ENCODE measurements at places on chromosomes 3 and 15. TPM values are rescaled to one million over a fixed set of nuclear protein-coding genes. Genes with fewer than 3 reads are reported as not detected.

DNA sequence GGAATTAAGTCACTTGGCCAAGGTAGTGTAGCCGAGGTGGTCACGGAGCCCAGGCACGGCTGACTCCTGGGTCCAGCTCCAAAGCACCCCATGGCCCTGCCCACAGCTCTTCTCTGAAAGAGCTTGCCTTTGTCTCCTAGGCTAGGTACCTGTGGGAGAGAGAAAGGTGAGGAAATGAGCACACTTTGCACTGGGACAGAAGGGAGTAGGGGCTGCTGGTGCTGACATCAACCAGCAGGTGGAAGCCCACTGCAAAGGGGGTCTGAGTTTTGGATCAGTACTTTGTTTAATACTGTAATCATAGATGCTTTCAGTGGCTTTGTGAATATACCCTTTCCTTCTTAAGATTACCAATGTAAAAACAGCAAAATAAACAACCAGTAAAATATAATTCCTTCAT lies 128.3 kb upstream of the EIF1B start:
- DNase-seq: no peak

GRCh38 chr3:154753101-154753500 lies 323.1 kb upstream of the GPR149 start:
- DNase-seq: no peak

DNA sequence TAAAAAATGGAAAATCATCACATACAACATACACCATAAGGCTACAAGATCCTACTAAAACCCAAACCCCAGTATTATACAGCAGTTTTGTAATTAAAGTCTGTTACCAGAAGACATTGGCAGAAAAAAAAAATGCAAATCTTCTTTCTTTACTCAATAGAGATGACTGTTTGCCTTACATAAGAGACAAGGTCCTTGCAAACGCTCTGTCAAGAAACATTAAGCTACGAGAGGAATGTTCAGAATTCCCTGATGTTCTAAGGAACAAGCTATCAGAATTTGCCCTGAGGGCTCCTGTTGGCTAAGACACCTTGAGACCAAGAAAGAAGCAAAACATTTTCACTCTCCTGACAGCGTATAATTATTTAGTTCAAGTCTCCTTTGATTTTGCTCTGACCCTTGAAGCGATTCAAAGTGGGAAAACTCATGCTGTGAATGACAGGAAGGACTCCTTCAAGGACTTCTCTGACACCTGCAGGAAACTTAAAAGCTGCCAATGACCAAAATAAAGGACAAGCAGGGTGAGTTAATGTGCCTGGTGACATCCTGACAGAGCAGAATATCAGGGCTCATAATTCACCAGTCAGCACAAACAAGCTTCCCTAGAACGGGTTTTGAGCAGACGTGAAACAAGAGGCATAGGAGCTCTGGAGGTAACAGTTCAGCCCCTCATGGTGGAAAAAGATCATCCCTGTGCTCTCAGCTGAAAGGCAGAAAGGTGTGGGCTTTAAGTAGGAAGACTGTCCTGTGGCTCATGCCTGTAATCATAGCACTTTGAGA lies 2.5 kb downstream of the SCAMP2 start:
- DNase-seq: no peak

DNA sequence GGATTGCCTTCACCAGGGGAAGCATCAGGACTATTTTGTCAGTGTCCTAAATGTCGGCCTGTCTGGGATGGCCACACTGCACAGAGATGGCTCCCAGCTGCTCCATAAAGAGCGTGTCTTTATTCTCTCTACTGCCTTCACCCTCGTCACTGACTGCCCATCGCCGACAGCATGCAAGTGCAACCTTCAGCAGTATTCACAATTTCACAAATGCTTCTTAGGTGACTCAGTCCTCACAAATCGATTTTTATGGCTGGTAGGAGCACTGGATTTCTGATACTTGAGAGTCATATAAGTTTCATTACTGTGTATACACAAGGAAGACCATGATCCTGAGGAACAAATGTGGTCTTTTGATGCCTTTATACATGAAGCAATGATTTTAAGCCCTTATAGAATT lies 1.1 kb upstream of the SSUH2 start:
- DNase-seq: no peak

- no peak for DNase-seq
Measured at GRCh38 chr3:33067484-33067883, 29.5 kb downstream of the GLB1 start.

TLR9 gene
- total RNA-seq: not detected

DNA sequence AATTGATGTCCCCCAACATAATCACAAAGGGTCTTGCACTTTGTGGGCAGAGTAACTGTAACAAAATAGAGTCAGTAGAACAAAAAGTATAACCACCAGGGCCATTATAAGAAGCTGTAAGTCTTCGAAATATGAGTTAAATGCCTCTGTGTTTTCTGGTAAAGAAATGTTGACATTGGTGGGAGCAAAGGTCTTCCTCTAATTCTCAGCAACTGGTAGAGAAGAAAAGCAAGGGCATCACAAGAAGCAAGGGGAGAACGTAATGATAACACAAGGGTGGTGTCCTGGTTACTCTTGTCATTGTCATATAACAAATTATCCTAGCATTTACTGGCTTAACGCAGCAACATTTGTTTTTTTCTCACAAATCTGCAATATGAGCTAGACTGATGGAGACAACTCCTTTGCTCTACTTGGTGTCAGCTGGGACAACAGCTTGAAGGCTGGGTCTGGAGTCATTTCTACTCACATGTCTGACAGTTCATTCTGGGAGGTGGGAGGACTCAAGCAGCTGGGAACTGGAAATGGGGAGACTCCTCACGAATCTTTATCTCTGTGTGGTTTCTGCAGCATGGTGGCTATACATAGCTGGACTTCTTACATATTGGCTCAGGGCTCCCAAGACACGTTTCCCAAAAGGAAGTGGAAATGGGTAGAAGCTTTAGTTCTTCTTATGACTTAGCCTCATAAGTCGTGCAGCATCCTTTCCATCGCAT lies 20.2 kb downstream of the DNAJB11 start:
- DNase-seq: no peak

DNA sequence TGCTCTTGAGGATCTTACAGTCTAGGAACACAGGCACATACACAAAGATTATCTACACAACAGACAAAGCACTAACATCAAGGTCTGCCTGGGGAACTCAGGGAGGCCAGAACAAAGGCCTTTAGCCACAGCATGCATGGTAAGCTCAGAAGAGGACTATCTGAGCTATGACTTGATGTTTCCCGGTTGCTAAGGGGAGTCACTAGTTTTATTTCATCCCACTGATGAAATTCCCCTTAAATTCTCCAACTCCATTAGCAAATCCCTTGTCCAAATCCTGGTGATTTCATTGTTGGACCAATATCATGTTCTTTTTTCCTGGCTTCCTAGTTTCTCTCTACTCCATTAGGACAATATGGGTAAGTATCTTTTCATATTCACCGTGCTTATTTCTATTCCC lies 23.3 kb downstream of the FBN1 start:
- no peak for DNase-seq

- DNase-seq: no peak
Measured at GRCh38 chr3:136952292-136952691, 5.5 kb upstream of the IL20RB start.

DNA sequence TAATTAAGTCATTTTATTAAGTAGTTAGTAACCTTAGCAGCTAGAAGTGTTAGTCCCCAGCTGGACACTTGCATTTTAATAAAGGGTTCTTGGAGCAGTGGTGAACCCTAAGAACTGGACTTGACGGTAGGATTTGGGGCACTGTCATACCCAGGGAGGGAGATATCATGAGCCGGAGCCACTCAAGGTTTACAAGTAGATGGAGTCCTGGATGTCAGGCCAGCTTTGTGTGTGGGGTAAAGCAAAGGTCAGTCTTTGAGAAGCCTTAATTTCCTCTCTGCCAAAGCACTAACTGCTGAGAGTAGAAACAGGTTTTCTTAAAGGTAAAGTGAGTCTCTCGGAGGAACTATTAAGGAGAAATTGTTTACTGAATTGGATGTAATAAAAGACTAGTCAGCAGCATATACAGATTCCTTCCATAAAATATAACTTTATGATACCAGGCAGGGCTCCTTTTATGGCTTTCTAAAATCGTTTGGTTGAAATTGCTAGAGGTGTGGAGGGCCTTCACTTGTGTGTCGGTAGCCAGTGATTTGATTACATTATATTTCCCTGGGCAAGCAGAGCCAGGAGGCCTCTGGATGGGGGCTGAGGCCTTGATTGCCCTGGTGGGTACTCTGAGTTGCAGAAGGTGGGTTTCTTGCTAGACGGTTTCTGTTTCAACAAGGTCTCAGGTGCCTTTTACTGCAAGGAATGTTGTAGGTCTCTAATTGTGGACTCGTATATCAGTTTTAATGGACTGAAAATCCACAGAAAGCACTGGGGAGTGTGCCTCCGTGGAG lies 23.1 kb downstream of the SQOR start:
- DNase-seq: no peak

- no peak for DNase-seq
Measured at GRCh38 chr15:54836052-54836795, 360.5 kb downstream of the RSL24D1 start.

ABHD2 gene
- 115 TPM for total RNA-seq

DNA sequence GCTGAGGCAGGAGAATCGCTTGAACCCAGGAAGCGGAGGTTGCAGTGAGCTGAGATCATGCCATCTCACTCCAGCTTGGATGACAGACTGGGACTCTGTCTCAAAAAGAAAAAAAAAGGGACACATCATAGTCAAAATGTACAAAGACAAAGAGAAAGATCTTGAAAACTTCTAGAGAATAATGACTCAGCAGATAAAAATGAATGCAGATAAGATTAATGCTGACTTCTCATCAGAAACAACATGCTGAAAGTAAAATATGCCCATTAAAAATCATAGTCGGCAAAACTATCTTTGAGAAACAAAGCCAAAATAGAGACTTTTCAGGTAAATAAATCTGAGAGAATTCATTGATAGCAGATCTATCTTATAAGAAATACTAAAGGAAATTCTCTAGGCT lies 271.1 kb upstream of the GPR149 start:
- no peak for DNase-seq

DNA sequence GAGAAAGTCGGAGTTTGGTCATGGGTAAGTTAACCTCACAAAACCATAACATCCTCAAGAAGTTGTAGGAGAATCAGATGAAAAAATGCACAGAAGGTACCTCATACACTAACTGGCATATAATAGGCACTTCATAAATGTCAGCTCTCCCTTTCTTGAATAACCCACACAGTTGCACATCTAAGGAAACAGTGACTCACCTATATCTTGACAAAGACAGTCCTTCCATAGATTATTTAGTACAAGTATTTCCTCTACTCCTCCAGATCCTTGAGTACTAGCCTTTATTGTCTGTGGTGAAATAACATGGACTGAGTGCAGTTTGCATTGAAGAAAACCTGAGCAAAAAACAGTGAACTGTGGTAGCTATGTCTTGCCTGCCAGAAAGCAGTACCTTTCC lies 46.6 kb downstream of the MAGI1 start:
- DNase-seq: no peak

GRCh38 chr3:71565316-71565715 lies 18.2 kb downstream of the FOXP1 start:
- no peak for DNase-seq

GRCh38 chr15:70093481-70094319 lies 4.0 kb downstream of the TLE3 start:
- peak; percentile 84 for DNase-seq

- DNase-seq: peak; percentile 58
Measured at GRCh38 chr3:171654809-171655208, 155.5 kb downstream of the PLD1 start.

C3orf22 gene
- not detected for total RNA-seq

ARPIN gene
- 14.1 TPM for total RNA-seq

DNA sequence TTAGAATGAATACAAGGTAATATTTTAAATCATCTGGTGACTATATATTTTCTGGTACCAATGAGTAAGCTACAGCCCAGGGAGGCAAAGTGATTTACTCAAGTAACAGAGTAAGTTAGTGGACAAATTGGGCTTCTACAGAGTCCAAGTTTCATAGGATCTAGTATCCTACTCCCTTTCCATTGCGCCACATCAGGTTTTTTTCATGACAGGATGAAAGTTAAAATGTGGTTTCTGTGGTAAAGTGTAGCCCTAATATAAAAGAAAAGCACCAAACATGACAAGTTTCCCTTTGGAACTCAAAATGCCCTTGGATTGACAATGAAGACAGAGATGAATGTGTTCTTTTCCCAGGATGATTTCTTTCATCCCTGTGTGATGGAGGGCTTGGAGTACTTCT lies 350.8 kb upstream of the ZNF385D start:
- DNase-seq: no peak

DNA sequence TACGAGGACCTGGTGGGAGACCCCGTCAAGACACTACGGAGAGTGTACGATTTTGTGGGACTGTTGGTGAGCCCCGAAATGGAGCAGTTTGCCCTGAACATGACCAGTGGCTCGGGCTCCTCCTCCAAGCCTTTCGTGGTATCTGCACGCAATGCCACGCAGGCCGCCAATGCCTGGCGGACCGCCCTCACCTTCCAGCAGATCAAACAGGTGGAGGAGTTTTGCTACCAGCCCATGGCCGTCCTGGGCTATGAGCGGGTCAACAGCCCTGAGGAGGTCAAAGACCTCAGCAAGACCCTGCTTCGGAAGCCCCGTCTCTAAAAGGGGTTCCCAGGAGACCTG lies 2.5 kb downstream of the CHST2 start:
- no peak for DNase-seq

- DNase-seq: peak; percentile 73
Measured at GRCh38 chr3:108914774-108915641, 38.7 kb downstream of the GUCA1C start.

- DNase-seq: no peak
Measured at GRCh38 chr3:76998555-76998954, 41.3 kb upstream of the ROBO2 start.

- DNase-seq: no peak
Measured at GRCh38 chr3:170027233-170028102, 10.3 kb upstream of the GPR160 start.

GRCh38 chr15:69668963-69669362 lies 216.3 kb downstream of the RPLP1 start:
- DNase-seq: no peak

GOLGA8T gene
- not detected for total RNA-seq

DNA sequence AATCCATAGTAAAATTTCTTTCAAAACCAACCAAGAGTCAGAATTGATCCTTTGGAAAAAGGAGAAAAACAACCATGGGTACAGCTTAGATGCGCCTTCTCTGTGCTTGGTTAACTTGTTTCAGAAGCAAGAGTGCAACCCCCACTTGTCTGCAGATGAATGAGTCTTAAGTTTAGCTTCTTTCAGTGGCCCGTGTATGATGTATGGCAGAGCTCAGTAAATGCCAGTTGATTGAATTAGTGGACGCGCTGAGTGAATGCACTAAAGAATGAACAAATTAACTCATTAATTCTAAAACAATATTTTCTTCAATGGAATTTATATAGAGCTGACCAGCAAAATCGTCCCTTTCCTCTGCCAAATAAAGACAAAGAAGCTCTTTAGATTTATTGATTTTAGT lies 67.0 kb upstream of the ARHGEF3 start:
- no peak for DNase-seq

CKMT1A gene
- total RNA-seq: not detected

DNA sequence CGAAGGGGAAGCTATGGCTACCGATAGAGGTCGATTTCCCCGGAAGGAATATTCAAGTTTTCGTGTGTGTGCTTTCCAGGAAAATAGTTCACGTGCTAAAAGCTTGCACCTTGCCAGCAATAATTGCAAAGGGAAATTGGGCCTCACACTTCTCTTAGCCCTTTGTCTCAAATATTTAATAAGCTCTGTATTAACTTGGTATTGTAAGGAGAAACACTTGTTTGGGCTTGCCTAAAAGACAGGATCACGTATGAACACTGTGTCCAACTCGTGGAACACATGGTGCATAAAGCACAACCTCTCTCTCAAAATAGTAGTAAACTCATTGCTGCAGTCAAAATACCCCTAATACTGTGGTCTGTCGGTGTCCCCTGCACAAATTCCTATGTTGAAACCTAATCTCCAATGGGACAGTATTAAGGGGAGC lies 352 bp upstream of the TMF1 start:
- no peak for DNase-seq
